ENCODE measurements at places on chromosomes 4 and X.
A peak's percentile ranks its signal among the peaks of the same experiment; 100 is the strongest.

GRCh38 chrX:145818186-145819113 is 821 bp downstream of the SLITRK2 start:
- peak; percentile 43 for DNase-seq
- H3K4me3 ChIP-seq, result peak overlapping the region; percentile 44
- peaks cover 57% of the 10 kb centered on the region for H3K27me3 ChIP-seq
- H3K36me3 ChIP-seq, result peaks cover 6% of the 10 kb centered on the region
- H3K27ac ChIP-seq, result no peak overlapping the region

GRCh38 chr4:36273276-36273675 is 8.1 kb upstream of the DTHD1 start:
- no peak overlapping the region for H3K4me3 ChIP-seq
- H3K36me3 ChIP-seq, result no peaks in the 10 kb centered on the region
- H3K27ac ChIP-seq, result no peak overlapping the region
- H3K4me1 ChIP-seq, result no peaks in the 10 kb centered on the region
- no peak for DNase-seq

GRCh38 chr4:39873823-39874222 is 103.9 kb downstream of the PDS5A start:
- H3K27ac ChIP-seq, result no peak overlapping the region
- H3K36me3 ChIP-seq, result peaks cover 68% of the 10 kb centered on the region
- no peak for DNase-seq

DNA sequence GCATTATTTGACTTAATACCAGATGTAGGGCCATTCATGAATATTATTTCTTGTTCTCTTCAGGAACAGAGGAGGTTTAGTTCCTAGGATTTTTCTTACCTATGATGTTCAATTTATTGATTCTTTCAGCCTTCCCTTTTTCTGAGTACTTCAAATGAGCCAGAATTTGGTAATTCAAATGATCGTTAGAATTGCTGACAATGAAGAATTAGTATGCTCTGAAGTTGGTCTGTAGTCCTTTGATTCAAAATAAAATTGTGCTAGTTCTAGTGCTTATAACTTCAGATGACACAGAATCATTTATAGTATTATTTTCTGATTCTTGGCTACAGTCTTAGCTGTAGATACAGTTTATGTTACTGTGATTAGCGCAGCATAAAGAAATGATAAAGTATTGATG is 35.2 kb upstream of the WDR17 start:
- no peaks in the 10 kb centered on the region for H3K27me3 ChIP-seq
- H3K4me1 ChIP-seq, result no peaks in the 10 kb centered on the region
- no peaks in the 10 kb centered on the region for H3K36me3 ChIP-seq
- no peak overlapping the region for H3K27ac ChIP-seq
- DNase-seq, result no peak

GRCh38 chr4:1588306-1588705 is 95.8 kb downstream of the FAM53A start:
- no peak for DNase-seq
- no peaks in the 10 kb centered on the region for H3K27me3 ChIP-seq
- peaks cover 2% of the 10 kb centered on the region for H3K36me3 ChIP-seq
- no peak overlapping the region for H3K27ac ChIP-seq
- no peak overlapping the region for H3K4me3 ChIP-seq

DNA sequence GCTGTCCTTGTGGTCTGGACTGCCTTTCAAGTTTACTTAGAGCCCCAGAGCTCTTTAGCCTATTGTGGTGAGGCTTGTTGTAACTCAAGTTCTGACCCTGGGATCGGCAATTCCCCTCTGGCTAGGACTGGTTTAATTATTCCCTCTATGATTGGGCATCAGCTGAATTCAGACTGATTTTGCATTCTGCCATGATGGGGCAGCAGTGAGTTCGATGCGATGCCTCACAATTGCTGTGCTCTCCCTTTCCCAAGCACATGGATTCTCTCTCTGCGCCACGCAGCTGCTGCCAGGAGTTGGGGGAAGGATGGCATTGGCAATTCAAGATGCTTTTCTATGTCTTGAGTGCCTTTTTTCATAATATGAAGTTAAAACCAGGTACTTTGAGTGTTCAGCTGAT is 327.8 kb upstream of the CXorf51B start:
- H3K36me3 ChIP-seq, result peaks cover 3% of the 10 kb centered on the region
- no peaks in the 10 kb centered on the region for H3K27me3 ChIP-seq
- DNase-seq, result no peak
- H3K4me3 ChIP-seq, result no peak overlapping the region

DNA sequence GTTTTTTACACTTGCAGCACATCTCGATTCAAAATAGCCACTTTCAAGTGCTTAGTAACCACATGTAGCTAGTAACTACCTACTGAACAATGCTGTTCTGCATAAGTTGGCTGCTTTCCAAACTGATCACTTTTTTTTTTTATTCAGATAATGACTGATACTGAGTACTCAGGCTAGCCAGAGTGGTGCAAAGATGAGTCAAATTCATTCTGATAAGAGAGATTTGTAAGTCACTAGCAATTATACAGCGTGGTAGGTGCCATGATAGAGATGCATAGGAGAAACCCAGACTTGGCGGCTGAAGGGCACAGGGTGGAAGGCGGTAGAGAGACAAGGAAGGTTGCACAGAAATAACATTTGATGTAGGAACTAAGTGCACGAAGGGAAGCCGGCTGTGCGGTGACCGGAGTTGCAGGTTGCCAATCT is 357 bp upstream of the IGBP1 start:
- H3K27ac ChIP-seq, result no peak overlapping the region
- H3K4me1 ChIP-seq, result peaks cover 3% of the 10 kb centered on the region
- peak overlapping the region; percentile 98 for H3K4me3 ChIP-seq
- H3K27me3 ChIP-seq, result no peaks in the 10 kb centered on the region
- no peak for DNase-seq

- peak overlapping the region; percentile 7 for H3K27ac ChIP-seq
- H3K36me3 ChIP-seq, result peaks cover 3% of the 10 kb centered on the region
- DNase-seq, result peak; percentile 66
- H3K4me3 ChIP-seq, result no peak overlapping the region
Observed at GRCh38 chr4:123785538-123785937, 388.9 kb downstream of the SPRY1 start.

- no peak overlapping the region for H3K27ac ChIP-seq
- H3K36me3 ChIP-seq, result no peaks in the 10 kb centered on the region
- DNase-seq, result no peak
- H3K4me3 ChIP-seq, result no peak overlapping the region
- no peaks in the 10 kb centered on the region for H3K4me1 ChIP-seq
Observed at GRCh38 chr4:110668463-110669235, 45.8 kb upstream of the PITX2 start.

- no peak for DNase-seq
- no peak overlapping the region for H3K27ac ChIP-seq
- H3K36me3 ChIP-seq, result peaks cover 28% of the 10 kb centered on the region
- no peak overlapping the region for H3K4me3 ChIP-seq
Observed at GRCh38 chrX:68428431-68428830, 4.9 kb downstream of the OPHN1 start.

DNA sequence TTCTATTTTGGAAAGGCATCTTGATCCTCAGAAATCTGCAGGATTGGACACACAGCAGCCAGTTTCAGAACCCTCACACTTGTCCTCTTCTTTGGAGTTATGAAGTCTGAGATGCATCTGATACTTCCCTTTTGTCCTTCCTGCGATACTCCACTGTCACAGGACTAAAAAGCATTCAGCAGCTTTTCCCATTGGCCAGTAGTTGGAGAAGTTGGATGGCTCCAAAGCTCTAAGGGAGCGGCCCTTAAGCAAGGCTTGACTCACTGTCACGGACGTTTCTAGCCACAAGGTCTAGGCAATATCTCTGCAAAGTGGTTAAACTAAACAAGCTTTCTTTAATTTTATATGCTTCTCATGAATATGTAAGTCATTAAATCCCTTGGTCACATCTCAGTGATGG is 417.0 kb downstream of the AFF2 start:
- no peak overlapping the region for H3K4me3 ChIP-seq
- no peaks in the 10 kb centered on the region for H3K27me3 ChIP-seq
- DNase-seq, result no peak
- H3K4me1 ChIP-seq, result no peaks in the 10 kb centered on the region

DNA sequence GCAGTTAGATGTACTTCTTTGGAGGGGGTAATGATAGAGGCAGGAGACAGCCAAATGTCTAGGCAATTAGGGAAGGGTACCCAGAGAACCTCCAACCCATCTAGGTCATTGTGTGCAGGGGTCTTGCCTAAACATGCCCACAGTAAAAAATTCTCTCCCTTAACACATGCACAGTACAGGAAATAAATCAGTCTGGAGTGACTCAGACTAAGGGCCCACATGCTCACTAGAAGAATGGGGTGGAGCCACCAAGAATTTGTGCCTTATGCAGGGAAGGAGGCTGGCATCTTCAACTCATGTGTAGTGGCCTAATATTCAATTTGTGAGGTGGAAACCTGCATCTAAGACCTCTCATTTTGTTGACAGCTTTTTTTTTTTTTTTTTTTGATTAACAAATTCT is 945.3 kb upstream of the GRIA3 start:
- no peak overlapping the region for H3K4me3 ChIP-seq
- no peak for DNase-seq
- H3K27ac ChIP-seq, result no peak overlapping the region

DNA sequence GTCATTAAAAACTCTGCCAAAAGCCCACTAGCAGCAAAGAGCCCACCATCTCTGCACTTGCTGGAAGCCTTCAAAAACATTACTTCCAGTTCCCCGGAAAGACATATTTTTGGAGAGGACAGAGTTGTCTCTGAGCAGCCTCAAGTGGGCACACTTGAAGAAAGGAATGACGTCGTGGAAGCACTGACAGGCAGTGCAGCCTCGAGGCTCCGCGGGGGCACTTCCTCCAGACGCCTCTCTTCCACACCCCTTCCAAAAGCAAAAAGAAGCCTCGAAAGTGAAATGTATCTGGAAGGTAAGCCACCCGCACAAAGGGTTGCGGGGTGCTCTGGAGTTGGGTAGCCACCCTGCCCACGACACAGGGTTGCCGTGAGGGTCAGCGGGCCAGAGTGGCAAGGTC is 25.9 kb downstream of the OFD1 start:
- DNase-seq, result no peak
- H3K27me3 ChIP-seq, result no peaks in the 10 kb centered on the region
- H3K4me1 ChIP-seq, result peaks cover 11% of the 10 kb centered on the region
- H3K27ac ChIP-seq, result no peak overlapping the region

DNA sequence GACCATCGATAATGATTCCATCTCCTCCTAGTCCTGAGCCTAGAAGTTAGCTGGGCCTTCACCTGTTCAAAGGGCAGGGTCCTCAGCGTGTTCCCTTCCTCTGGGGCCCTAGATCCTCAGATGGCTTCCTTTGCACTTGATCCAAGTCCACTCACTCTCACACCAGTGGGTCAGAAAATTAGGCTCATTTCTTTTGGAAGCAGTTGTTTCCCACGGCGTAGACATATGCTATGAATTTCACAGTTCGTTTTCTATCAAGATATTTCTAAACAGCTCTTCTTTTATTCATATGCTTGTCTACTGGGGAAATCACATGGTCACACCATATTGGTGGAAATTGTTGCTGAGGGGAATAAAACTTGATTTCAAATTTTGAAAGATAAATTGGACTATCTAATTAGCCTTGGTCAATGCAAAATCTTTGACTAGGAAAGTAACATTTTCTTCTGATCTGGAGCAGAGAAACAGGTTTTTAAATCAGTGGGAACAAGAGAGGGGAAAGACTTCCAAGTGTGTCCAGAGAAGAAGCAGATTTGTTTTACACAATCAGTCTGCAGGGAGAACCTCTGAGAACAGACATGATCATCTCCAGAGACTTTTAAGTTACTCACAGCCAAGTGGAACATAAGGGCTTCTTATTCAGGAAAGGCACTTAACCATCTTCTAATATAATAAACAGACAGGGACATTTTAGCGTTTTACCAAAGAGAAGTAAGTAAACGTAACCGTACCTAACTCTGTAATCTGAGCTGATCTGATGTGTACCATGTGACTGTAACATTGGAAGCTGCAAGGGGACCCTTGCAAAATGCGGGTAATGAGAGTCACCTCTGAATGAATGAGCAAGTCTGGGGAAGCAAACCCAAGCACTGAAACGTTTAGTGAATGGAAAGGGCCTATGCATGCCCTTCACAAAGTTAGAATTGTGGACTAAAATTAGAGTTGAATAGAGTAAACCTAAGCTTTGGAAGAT is 455.7 kb upstream of the FAT1 start:
- no peaks in the 10 kb centered on the region for H3K36me3 ChIP-seq
- H3K4me3 ChIP-seq, result no peak overlapping the region
- no peaks in the 10 kb centered on the region for H3K4me1 ChIP-seq
- H3K27ac ChIP-seq, result no peak overlapping the region
- H3K27me3 ChIP-seq, result no peaks in the 10 kb centered on the region
- no peak for DNase-seq

DNA sequence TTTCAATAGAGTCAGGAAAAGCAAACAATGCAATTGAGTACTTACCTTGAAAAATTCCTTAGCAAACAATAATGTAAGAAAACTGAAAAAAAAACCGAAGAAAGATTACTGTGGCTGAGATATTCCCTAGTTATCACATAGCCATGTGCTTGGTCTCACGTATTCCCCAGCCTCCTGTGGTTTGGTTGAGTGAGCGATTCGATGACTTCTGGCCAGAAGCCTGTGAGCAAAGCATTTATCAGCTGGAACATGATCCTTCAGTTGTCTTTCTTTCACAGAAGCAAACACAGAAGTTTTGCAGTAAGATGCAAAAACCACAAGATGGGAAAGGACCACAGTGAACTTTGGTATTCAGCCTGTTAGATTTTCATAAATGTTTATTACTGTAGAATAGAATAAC is 1754.3 kb upstream of the AGA start:
- H3K4me3 ChIP-seq, result no peak overlapping the region
- no peak overlapping the region for H3K27ac ChIP-seq
- no peak for DNase-seq
- H3K27me3 ChIP-seq, result no peaks in the 10 kb centered on the region
- H3K4me1 ChIP-seq, result peaks cover 2% of the 10 kb centered on the region

GRCh38 chrX:81206476-81206875 is 4.6 kb downstream of the SH3BGRL start:
- no peak for DNase-seq
- no peaks in the 10 kb centered on the region for H3K27me3 ChIP-seq
- H3K36me3 ChIP-seq, result peaks cover 8% of the 10 kb centered on the region
- H3K4me3 ChIP-seq, result no peak overlapping the region
- no peak overlapping the region for H3K27ac ChIP-seq
- no peaks in the 10 kb centered on the region for H3K4me1 ChIP-seq

GRCh38 chr4:157221895-157222770 is 1.6 kb downstream of the GRIA2 start:
- H3K27ac ChIP-seq, result no peak overlapping the region
- H3K36me3 ChIP-seq, result no peaks in the 10 kb centered on the region
- H3K4me1 ChIP-seq, result no peaks in the 10 kb centered on the region
- peak overlapping the region; percentile 70 for H3K4me3 ChIP-seq
- peak; percentile 71 for DNase-seq
- peaks cover 24% of the 10 kb centered on the region for H3K27me3 ChIP-seq

DNA sequence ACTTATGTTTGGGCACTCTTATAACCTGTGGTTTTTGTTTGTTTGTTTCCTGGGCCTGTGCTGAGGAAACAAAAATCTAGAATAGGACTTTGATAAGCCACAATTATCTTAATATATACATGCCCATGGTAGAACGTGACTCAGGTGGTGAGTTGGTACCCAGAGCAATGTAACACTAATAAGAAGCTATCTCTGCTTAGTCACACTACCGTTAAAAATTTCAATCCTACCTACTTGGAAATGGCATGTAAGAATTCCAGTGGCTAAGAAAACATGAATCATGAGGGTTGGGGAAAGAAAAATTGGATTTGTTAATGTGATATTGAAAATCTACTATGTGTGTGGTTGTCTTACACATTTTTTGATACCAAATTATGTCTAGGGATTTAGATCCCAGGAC is 30.5 kb upstream of the ADGRG2 start:
- no peaks in the 10 kb centered on the region for H3K27me3 ChIP-seq
- H3K4me3 ChIP-seq, result no peak overlapping the region
- no peak overlapping the region for H3K27ac ChIP-seq
- H3K36me3 ChIP-seq, result no peaks in the 10 kb centered on the region
- no peaks in the 10 kb centered on the region for H3K4me1 ChIP-seq

- no peaks in the 10 kb centered on the region for H3K4me1 ChIP-seq
- H3K36me3 ChIP-seq, result no peaks in the 10 kb centered on the region
- no peak overlapping the region for H3K27ac ChIP-seq
- H3K27me3 ChIP-seq, result no peaks in the 10 kb centered on the region
Observed at GRCh38 chrX:55715847-55716246, 1.7 kb upstream of the RRAGB start.
